ENCODE measurements at places on chromosomes 5 and 9. TPM values are rescaled to one million over a fixed set of nuclear protein-coding genes. Genes with fewer than 3 reads are reported as not detected.
A peak's percentile ranks its signal among the peaks of the same experiment; 100 is the strongest.

- no peak for DNase-seq
Measured at GRCh38 chr5:68269820-68270219, 54.3 kb downstream of the PIK3R1 start.

TMEM38B gene
- polyA plus RNA-seq, result 39.8 TPM

- DNase-seq, result no peak
Measured at GRCh38 chr9:110951805-110952539, 86.3 kb downstream of the LPAR1 start.

- DNase-seq, result no peak
Measured at GRCh38 chr5:77778398-77778797, 2.3 kb upstream of the TBCA start.

DNA sequence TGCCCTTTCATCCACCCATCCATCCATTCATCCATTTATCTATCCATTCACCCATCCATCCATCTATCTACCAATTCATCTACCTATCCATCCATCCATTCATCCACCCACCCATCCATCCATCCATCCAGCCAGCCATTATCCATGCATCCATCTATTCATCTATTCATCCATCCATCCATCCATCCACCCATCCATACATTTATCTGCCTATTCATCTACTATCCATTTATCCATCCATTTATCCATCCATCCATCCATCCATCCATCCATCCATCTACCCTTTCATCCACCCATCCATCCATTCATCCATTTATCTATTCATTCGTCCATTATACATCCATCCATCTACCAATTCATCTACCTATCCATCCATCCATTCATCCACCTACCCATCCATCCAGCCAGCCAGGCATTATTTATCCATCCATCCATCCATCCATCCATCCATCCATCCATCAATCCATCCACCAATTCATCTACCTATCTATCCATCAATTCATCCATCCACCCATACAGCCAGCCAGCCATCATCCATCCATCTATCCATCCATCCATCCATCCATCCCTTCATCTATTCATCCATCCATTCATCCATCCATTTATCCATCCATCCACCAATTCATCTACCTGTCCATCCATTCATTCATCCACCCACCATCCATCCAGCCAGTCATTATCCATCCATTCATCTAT lies 10.2 kb downstream of the COL27A1 start:
- no peak for DNase-seq

- no peak for DNase-seq
Measured at GRCh38 chr5:127652952-127653611, 4.2 kb downstream of the CTXN3 start.

TNC gene
- 464 TPM for polyA plus RNA-seq

G3BP1 gene
- 159 TPM for polyA plus RNA-seq

DNA sequence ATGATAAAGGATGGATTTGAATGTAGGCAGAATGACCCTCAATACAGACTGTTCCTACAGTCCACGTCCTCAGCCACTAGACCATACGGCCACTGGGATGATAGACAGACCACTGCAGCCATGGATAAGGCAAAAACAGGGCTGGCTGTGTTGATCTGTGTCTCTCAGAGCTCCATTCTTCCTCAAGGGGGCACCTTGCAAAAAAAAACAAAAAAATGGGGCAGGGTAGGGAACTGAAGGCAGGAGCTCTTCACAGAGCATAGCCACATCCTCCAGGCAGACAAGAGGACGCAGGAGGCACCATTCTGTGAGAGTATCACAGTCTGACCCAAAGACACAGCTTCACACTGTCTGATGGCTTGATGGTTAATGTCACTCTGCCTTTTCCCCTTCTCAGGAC lies 61.2 kb upstream of the GABRP start:
- no peak for DNase-seq

PCDHGA3 gene
- polyA plus RNA-seq, result 3.4 TPM

- DNase-seq, result no peak
Measured at GRCh38 chr5:147687118-147687517, 95.4 kb downstream of the JAKMIP2 start.

DNA sequence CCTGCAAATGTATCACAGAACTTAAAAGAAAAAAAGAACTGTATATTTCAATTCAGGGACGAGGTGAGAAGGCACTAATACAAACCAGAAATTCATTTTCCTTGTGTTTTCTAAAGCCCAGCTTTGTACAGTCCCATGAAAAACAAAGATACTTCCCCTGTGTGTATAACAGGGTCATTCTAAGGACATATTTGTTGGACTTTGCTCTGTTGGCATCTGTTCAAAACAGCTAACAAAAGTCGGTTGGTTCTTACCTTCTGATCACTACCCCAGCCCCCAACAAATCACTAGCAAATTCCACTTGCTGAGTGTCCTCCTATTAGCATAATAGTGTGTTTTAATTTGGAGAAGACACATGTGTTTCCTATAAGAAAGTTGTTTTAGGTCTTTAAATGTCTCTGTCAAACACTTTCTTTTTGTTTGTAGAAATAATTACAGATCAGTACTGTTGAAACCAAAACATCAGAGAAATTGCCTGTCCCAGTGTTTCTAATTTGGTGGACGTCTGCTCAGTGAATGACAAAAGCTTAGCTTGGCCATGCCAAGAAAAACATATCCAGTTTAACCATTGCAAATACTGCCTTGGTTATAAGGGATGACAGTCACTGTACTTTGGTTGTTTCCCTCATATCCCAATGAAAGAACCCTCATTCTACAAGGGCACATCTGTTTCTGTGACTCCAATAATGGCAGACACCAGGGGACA lies 480.5 kb downstream of the EBF1 start:
- peak; percentile 8 for DNase-seq

DNA sequence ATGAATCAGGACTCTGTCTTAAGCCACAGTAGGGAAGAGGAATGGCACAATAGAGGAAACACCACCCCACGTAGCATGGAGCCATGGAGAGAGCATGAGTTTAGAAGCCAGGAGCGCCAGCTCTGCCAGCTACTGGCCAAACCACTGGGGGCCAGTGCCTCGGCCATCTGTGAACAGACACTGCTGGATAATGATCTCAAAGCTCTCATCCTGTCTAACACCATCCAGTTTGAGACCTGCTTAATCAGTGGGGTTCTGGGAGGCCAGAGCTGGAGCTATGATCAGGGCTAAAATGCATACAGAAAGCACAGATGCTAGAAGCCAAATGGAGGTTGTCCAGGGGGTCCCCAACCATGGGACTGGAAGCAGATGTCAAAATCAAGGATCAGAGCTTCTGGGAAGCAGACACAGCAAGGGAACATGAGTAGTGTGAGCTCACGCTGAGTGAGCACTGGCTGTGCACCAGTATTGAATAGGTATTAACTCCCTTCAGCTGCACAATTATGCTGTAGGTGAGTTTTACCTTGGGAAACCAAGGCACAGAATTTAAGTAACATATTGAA lies 92.7 kb downstream of the KCNIP1 start:
- DNase-seq, result no peak

ADRB2 gene
- polyA plus RNA-seq, result 0.35 TPM

TPPP gene
- polyA plus RNA-seq, result 5.3 TPM

DNA sequence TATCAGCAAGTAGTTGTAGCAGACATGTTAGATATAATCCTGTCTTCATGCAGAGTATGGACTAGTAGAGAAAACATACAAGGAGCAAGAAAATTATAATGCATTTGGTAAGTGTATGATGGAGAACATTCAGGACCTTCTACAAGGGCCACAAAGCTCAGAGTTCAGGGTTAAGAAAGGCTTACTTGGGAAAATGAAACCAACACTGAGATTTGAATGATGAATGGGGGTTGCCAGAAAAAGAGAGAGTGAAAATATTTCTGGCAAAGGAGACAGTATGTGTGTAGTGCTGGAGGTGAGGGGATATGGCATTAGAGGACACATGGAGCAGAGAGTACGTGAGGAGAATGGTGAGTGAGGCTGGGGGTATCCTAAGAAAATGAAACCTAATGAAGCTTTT lies 169.8 kb upstream of the STK32A start:
- no peak for DNase-seq

DNA sequence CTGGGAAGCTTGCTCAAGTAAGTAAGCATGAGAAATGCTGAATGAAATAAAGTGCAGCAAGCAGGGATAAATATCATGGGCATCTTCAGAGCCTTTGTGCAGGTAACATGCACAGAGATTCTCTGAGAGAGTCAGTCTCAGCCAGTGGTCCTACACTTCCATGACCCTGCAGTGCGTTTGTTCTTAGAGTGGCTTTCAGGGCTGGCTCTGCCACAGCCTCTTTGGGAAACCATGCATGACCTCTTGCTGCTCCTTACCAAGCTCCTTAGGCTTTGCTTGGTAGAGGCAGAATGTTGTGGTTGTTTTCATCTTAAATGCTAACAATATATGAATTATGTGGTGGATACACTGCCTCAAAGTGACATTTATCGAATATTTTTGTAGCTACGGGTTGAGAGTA lies 5.4 kb downstream of the SYK start:
- no peak for DNase-seq

DNA sequence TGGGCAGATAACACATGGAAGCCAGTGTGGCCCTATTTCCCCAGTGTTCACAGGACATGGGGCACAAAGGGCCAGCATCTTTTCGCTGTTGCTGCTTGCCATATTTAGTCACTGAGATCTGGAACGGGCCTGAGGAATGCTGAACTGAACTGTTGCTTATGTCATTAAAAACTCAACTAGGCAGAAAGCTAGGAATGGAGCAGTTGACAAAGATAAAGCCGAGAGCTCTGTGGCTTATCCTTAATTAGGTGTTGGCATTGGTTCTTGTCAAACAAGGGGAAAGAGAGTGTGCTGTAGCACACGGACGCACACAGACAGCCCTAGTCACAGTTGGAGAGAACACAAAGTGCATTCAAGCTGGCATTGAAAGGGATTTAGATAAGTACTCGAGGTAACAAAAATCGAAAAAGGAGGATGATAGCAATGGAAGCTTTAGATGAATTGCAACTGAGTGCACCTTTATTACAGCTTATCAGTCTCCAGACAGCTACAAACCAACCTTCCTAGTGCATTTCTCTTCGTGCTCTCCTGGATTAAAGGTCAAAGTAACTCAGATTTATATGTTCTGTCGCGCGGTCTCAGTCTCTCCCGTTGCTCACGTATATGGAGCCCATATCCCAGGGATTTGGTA lies 450.2 kb upstream of the ZNF608 start:
- no peak for DNase-seq

- no peak for DNase-seq
Measured at GRCh38 chr9:105441616-105442160, 6.1 kb upstream of the FSD1L start.

- no peak for DNase-seq
Measured at GRCh38 chr9:132881826-132882225, 3.1 kb downstream of the SPACA9 start.

DNA sequence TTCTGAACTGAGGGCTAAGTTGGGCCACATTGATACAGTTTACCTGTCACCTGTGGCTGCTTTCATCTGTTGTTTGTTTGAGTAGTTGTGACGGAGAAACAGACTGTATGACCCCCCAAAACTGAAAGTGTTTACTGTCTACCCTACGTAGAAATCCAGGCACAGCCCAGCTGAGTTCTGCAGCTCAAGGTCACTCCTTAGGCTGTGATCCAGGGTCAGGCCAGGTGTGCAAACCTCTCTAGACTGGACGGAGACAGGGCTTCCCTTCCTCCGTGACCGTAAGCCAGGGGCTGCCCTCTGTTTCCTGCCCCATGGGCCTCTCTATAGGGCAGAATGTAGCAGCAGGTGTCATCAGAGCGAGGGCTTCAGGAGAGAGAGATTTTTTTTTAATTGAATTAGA lies 207.9 kb upstream of the OTULINL start:
- DNase-seq, result no peak

GRCh38 chr5:16791036-16791705 lies 144.9 kb downstream of the MYO10 start:
- no peak for DNase-seq

- DNase-seq, result no peak
Measured at GRCh38 chr9:6715755-6716643, 41.8 kb upstream of the KDM4C start.

GRCh38 chr5:174731214-174732035 lies 7.0 kb downstream of the MSX2 start:
- DNase-seq, result no peak

DNA sequence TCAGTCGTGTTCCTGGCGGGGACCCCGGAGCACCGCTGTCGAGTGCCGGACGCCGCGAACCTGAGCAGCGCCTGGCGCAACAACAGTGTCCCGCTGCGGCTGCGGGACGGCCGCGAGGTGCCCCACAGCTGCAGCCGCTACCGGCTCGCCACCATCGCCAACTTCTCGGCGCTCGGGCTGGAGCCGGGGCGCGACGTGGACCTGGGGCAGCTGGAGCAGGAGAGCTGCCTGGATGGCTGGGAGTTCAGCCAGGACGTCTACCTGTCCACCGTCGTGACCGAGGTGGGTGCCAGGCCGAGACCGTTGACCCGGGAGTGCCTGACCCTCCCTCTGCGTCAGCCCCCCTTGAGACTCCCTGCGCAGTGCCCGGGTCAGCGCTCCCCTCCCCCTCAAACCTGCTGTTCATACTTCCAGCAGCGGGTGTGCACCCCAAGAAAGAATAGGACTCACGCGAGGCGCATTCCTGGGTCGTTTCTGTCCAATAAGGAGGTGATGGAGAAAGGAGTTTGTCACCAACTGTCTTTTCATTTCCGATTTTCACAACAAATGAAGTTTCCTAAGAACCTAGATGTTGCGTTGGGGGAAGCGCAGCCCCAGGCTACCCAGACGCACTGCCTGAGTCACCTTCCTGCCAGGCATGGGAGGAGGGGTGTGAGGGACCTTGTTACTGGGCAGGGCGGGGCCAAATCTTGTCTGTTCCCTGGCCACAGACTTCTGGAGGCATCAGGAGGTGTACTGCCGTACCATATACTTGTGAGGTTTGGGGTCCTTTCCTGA lies 722 bp downstream of the SLC22A4 start:
- no peak for DNase-seq

- DNase-seq, result no peak
Measured at GRCh38 chr9:72133365-72134035, 15.7 kb upstream of the GDA start.

Data from left renal cortex interstitium (tissue), 4 donors.